ENCODE measurements at places on chromosomes 6 and 20.

GRCh38 chr6:150567823-150568383 is 31.8 kb upstream of the PLEKHG1 start:
- no peak for DNase-seq

DNA sequence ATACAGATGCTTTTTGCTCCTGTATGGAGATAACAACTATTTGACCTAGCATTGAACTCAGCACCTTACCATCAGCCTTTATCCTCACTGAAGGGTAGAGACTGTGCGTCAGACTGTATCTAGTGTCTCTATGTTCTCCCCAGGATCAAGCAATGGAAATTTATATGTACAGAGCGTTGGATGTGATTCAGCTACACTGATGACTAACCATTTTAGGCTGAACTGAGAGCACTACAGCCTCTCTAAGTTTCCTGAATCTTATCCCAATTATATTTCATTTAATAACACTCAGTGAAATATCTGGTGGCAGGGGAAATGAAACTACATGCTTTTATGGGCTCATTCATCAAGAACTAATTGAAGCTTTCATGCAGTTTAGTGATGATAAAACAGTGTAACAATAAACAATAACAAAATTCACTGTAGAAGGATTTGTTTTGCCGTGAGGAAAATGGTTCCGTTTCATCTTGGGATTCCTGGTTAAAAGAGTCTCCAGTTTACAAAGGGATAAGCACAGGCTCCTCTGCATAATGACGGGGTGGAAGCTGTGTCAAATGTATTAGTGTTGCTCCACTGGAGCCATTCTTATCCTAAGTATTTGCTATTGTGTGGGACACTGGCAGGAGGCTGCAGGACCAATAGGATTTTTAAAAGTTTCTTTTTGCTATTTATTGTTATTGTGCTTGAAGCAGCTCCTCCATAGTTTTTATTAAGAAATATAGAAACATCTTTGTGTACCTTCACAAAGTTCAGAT is 567.6 kb upstream of the MMS22L start:
- peak; percentile 27 for DNase-seq

DNA sequence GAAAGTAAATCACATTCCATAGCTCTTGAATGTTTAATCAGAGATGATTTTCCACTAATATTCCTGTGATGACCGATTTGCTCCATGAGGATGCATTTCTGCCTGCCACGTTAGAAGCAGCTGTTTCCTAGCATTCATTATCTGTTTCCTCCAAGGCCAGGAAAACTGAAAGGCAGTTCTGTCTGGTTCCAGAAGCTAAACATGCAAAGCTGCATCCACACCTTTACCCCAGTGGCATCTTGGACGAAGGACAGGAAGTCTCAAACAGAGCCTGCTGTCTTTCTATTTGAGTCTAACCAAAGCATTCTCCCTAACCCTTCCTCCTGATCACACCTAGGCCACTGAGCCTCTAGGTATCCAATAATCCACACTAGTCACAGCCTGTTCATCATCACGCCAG is 27.6 kb downstream of the CNKSR3 start:
- DNase-seq = no peak

GRCh38 chr20:63321148-63321831 is 28.3 kb downstream of the COL20A1 start:
- DNase-seq = no peak

GRCh38 chr6:106973018-106973835 is 1.3 kb downstream of the CD24 start:
- peak; percentile 56 for DNase-seq

- no peak for DNase-seq
These were observed 121.5 kb downstream of the EYA2 start for GRCh38 chr20:47016068-47016664.

GRCh38 chr6:7445101-7445500 is 55.5 kb downstream of the RIOK1 start:
- no peak for DNase-seq

DNA sequence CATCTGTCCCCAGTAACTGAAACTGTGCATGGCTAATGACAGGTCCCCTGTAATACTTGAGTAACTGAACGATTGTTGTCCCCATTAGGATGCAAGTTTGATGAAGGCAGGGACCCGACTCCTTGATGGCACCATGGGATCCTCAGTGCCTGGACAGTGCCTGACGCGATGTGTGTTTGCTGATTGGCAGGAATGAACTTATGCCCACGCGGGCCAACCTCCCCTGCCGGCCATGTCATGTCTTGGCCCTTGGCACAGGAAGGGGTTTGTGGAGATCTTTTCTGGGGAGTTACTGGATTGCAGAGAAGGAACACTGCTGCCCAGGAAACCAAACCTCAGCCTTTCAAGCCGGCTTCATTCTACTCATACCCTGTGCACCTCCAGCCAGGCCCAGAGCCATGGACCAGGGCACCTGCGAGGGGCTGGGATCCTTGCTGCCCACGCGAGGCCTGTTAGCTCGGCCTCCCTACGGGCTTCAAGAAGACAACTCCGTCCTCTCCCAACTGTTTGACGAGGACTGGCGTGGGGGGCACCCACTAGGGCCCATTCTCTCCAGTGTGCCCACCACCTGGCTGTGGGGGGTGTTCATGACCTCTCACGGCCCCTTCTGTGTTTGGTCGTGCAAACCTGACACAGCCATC is 147.8 kb downstream of the ZMYND8 start:
- DNase-seq = no peak

DNA sequence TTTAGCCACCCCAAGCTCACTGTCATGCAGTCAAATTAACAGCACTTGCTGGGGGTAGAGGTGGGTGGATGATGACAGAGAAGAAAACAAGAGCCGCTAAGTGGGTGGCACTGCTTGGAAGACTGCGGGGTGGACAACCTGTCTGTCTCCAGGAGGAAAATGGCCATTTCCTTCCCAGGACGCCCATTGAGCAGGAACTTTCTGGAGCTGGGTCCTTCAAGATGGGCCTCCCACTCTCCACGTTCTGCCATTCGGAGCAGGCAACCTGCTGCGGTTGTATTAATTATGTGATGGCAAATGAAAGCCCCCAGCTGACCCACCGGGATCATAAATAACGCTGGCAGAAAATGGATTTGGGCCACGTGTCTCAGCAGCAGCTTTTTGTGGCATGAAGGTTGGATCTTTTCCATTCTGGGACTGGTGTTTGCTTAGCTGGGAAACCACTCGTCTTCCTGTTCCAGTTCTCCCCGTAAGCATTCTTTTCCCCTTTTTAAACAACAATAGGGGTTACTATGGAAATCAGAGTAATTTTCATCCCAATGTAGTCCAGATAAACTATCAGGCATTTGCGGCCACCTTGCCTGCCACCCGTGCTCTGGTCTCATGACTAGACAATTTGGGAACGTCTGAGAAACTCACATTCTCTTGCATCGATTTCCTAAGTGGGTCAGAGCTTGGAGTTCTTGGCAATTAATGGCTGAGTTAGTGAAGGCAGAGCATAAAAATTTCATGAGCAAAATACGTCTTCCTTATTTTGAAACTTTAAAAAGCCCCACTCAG is 215.5 kb downstream of the ANKRD60 start:
- no peak for DNase-seq

DNA sequence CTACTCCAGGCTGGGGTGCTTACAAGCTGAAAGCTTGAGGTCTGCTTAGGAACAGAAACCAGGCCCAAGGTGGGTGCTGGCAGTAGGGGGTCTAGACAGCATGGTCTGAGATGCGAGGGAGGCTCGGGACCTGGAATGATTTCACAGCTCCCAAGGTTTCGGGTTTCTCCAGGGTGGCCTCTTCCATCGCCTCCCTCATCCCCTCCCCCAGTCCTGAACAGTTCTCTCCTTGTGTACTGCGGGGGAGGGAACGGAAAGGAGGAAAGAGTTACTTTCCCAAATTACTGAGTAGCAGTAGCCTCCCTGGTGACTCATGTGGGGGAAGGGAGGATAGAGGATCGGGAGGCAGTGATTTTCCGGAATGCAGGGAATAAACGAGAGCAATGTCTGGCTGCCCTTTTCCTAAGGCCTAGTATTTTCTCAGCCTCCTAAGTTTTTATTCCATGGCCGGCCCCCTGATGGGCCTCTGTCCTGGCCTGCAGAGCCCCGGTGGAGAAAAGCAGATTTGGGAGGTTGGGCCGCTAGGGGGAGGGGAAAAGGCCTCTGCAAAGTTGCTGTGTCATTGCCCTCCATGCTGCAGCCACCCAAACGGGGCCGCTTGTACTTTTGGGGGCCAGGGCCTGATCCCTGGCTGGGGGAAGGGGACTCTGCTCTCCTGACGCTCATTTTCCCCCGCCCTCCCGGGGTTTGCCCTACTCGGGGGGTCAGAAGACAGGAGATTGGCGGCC is 1.5 kb downstream of the BRD2 start:
- peak; percentile 60 for DNase-seq

Measured in NCI-H1105 (cell line).